COR-L47 (cell line): ENCODE measurements at places on chromosomes 2 and 18.

GRCh38 chr2:111702804-111703196, 181.2 kb downstream of the ANAPC1 start:
- DNase-seq: no peak

DNA sequence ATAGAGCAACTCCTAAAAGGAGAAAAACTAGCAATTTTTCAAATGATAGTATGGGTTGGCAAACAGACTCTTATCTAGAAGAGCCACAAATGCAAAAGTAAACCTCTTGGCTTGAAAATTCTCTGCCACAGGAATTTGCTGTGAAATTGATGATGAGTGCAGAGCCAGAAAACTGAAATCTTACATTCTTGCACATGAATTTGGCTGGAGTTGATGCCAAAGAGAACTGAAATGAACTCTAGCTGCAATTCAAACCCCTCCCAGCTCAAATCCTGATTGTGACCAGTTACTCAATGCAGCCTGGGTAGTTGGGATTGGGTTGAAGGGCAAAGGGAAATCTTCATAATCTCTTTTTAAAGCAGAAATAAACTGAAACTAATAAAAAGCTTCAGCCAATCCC, 266.6 kb downstream of the PDE11A start:
- DNase-seq: no peak

DNA sequence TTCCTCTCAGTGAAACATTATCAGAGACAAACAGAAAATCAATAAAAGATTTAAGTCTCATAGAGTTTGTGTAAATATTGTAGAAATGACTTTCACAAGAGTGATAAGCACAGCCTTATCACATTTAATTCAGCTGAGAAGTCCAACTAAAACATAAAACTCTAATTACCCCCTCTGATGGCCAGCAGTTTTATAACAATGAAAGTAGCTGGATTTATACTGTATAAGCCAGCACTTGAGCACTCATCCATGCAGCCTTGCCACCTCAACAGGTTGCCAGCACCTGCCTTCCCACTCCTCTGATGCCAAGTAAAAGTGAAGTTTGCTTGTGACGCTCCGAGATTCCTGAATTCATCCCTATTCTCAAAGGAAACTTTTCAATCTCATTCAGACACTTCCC, 103.0 kb upstream of the STK39 start:
- DNase-seq: peak; percentile 25

- no peak for DNase-seq
These were observed 73.8 kb upstream of the CD226 start for GRCh38 chr18:70021498-70021897.

GRCh38 chr2:127386246-127386645, 1.5 kb downstream of the MAP3K2 start:
- no peak for DNase-seq

- DNase-seq: no peak
These were observed 1.0 kb downstream of the PSTPIP2 start for GRCh38 chr18:46070815-46071652.

DNA sequence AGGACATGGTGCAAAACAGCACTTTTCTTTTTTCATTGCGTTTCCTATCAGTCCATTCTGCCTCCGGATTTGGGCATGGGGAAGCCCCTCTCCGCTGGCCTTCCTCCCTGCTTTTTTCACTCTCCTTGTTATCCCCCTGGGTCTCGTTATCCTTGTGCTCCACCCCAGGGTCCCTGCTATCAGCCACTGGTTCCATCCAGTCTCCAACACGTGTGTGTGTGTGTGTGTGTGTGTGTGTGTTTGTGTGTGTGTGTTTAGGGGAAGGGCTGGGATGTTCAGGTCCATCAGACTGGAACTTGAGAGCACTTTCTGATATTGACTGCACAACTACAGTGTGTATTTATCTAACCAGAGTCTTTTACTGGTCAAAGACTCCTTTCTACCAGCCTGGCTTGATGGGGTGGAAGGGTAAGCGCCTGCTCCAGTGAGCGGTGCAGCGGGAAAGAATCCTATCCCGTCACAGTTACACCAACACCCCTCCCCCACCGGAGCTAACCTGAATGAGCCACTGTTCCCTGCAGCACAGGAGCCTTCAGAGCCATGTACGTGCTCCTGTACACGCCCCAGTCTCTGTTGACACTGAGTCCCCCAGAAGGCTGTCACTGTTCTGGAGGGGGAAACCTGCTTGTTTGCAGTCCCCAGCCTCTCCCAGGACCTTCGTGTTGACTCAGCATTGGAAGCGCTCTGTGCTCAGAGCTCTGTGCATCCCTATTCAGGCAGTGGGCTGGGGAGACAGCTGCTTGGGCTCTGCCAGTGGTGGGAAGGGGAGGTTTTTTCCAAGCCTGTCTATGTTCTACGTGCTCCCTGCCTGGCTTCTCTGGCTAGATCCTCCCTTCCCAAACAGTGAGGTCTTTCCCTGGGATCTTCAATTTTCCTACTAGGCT, 4.6 kb downstream of the INHA start:
- DNase-seq: no peak

- no peak for DNase-seq
These were observed 292.6 kb downstream of the PRKCE start for GRCh38 chr2:45944074-45944473.

- no peak for DNase-seq
These were observed 184.6 kb upstream of the SRD5A2 start for GRCh38 chr2:31765078-31765945.

DNA sequence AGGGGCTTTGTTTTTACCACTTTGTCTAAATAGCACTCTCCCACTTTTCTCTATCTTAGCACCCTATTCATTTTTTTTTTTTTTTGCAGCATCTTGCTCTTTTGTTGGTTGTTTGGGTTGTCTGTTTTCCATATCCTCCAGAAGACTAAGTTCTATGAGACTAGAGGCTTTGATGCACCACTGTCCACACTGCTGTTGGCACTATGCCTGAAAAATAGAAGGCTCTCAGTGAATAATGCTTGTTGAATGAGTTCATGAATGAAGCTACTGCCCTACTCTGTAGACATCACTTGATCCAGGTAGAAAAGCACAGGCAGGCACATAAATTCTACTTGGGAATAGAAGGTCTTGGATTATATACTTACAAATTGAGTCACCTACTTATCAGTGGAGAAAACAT, 7.3 kb downstream of the IL1A start:
- DNase-seq: no peak

DNA sequence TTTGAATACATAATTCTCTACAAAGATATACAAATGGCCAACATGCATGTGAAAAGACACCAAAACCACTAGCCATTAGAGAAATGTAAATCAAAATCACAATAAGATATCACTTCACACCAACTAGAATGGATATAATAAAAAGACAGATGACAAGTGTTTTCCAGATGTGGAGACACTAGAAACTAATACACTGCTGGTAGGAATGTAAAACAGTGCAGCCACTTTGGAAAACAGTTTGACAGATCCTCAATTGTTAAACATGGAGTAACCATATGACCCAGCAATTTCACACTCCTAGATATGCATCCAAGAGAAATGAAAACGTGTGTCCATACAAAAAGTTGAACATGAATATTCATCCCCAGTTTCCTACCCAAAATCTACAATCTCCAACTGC, 9.8 kb upstream of the RAB11FIP5 start:
- DNase-seq: no peak

GRCh38 chr2:226098861-226099745, 699.6 kb downstream of the NYAP2 start:
- no peak for DNase-seq

GRCh38 chr2:85712336-85712735, 18.2 kb downstream of the GNLY start:
- no peak for DNase-seq

DNA sequence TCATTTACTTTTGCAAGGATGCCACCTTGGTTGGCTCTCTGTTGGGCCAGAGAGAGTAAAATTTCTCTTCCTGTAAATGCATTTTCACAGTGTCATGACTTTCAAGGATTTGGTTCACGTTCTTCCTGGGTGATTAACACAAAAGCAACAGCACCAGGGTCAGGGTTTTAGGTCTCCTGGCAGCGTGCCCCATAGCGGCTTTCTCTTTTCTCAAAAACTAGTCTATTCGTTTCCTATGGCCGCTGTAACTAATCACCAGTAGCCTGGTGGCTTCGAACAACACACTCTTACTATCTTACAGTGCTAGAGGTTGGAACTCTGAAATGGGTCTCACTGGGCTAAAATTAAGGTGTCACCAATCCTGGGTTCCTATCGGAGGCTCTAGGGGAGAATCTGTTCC, 56.3 kb upstream of the ACMSD start:
- DNase-seq: no peak

- no peak for DNase-seq
These were observed 214.0 kb upstream of the NT5C1B start for GRCh38 chr2:18803141-18803939.

DNA sequence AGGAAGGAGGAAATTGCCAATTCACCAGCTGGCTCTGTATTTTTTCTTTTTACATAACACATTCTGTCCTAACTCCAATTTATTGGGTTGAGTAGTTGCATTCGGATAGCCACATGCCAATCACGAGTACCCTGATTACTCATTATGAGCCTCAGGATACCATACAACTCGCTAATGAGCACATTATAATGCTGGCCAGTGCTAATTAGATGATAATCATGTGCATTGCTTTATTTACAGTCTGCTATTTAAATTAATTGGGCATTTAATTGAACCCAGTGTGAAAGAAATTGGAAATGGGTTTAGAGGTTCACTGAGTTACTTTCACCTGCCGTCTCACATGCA, 15.2 kb downstream of the G6PC2 start:
- peak; percentile 70 for DNase-seq

DNA sequence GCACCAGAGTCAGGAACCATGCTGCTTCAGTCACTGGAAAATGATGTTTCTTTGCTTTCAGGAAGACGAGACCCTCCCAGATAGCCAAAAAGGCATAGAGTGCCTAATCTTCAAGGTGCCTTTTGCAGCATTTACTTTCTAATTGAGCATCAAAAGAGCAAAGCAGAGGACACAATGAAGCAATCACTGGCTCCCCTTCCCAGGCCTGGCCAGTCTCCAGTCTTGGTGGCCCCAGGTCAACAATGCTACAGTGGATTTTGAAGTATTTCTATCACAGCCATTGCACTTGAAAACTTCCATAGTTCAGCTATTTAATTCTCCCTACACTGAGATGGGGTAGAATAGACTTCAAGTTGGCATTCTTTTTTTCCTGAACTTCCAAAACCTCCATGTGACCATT, 15.4 kb downstream of the ZBTB7C start:
- no peak for DNase-seq

DNA sequence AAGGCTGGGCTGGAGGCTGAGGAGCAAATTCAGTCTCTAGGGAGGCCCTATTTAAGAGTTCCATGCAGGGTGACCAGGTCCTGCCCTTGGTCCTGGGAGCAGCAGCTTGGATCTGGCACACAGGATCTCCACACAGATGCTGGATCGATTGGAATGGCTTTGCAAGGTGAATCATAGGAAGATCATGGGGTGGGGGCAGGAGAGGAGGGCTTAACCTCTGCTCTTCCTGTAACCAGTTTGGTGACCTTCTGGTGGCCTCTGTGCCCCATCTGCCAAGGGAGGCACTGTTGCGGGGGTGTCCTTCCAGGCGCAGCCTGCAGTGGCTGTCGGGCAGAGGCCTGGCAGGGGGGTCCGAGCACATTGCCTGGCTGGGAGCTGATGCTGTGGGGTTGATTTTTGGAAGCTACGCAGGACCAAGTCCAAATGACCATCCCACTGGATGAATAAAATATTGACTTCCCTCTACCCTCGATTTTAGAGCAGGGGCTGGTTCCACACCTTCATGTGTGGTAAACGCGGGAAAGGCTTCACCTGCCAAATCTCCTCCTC, 79.7 kb downstream of the EDAR start:
- DNase-seq: no peak

DNA sequence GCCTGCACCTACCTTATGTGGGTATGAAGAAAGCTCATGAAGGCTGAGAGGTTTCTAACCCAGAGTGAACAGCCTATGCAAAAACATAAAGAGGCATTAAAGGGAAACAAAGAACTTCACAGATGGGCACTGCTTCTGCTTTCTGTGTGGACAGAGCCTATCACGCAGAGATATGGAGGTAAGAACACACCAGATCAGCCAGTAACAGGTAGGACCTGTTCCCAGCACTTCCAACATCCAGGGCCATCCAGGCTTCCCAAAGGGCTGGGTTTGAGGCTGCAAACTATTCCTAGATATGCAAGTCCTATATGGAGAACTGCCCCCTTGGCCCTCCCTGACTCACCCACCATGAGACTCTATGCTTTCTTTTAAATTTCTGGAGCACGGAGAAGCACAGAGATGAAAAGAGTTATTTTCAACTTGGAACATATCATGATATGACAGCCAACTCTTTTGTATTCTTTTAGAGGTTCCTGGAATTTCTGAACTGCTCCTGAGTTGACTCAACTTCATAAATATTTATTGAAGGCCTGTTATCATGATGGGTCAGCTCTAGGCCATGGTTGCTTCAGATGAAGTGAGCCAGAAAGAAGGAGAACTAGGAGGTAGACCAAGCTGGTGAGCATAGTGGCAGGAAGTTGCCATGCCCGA, 77.4 kb upstream of the PPP1CB start:
- DNase-seq: no peak

- peak; percentile 32 for DNase-seq
These were observed 819 bp downstream of the ANKRD44 start for GRCh38 chr2:197309691-197310231.

GRCh38 chr2:78540255-78540654, 485.2 kb upstream of the REG3G start:
- DNase-seq: no peak

- no peak for DNase-seq
These were observed 152.6 kb downstream of the GALNT14 start for GRCh38 chr2:30985493-30986230.

DNA sequence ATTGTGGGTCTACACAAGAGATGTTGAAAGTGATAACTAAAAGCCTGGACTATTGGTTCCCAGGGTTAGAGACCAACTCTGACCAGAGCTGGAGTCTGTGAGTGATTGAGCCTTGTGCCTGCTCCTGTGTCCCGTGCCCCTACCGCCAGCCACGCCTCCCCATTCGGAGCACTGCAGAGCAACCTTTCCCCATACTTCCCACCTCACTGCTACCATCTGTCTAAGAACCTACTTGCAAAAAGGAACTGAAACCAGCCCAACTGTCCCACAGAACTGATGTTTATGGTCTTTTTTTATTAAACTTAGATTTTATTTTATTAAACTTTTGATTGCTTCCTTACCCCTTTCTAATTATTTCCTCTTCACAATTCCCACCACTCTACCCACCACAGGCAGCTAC, 300.3 kb upstream of the MGAT5 start:
- no peak for DNase-seq

- no peak for DNase-seq
These were observed 11.6 kb downstream of the OXER1 start for GRCh38 chr2:42752314-42752713.

GRCh38 chr2:204154863-204155262, 218.3 kb downstream of the ICOS start:
- DNase-seq: no peak
